ENCODE measurements at places on chromosomes 2 and 18.

GRCh38 chr2:241209271-241209670 is 20.8 kb downstream of the ANO7 start:
- no peak for DNase-seq

DNA sequence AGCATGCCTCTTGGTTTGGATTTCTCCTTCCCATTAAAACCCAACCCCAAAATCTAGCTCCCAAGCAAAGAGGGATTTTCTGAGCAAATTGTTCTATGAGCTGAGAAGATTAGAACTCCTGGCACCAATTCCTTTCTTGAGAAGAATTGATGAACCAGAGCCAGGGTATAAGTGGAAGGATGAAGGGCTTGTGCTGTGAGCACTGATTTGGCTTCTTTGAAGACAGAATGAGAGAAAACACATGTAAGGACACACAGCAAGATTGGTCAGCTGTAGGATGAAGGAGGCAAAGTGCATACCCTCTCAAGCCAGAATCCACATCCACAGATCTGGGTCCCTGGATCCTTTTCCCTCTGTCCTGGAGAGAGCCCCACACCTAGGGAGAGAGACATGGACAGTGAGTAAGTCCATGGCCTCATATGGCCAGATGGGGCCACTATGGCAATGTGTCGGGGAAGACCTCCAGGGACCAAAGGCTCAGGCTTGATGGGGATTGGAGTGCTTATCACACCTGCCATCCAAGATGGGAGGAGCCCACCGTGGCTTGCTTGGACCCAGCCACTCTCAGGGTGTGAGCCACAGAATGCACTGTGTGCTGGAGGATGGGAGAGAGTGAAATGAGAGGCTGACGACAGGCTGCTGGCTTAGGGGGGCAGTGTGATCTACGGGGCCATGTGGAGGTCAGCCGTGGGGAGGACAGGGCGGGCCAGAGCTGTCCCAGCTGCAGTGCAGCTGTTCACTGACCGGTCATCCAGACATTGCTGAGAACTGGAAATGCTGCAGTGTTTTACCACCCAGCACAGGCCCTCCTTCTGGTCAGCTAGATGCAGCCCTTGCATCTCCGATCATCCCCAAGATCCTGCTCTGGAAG is 339.8 kb downstream of the CYP26B1 start:
- peak; percentile 74 for DNase-seq

DNA sequence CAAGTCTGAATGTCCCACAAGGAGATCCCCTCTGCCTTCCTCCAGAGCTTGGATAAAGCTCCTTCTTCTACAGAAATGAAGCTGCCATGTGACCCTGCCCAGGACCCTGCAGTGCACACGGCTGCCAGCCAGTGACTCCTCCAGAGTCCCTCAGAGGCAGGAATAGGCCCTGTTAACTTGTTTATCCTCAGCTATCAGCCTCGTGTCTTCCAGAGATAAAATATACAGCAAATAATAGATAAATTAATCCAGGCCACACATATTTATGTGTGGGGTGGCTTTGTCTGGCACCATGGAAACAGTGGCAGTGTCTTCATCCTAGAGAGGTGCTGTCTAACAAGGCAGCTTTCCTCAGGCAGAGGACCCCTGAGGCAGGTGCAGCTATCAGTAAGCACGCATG is 66.7 kb downstream of the TMEM18 start:
- DNase-seq: no peak

- DNase-seq: no peak
These were observed 83.6 kb downstream of the MREG start for GRCh38 chr2:215929602-215930335.

DNA sequence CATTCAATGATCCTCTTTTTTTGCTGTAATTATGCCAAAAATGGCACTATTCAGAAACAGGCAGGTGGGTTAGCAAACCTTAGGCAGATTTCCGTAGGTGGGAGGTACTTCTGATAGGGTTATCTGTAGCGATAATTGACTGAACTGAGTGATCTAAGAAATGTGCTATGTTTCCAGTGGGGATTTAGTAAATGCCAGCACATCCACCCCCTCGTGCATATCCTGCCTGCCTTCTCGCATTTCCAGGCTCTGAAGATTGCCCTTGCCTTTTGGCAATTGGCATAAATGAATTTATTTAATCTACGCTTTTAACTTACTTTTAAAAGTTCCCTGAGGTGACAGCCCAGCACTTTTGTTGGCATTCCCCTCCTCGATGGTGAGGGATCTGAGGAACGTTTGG is 576 bp upstream of the FSHR start:
- no peak for DNase-seq

GRCh38 chr2:101109451-101110118 is 41.6 kb downstream of the TBC1D8 start:
- peak; percentile 59 for DNase-seq

- no peak for DNase-seq
These were observed 4.8 kb downstream of the ITPRIPL1 start for GRCh38 chr2:96329874-96330273.

GRCh38 chr2:98985905-98986666 is 50.1 kb upstream of the CRACDL start:
- DNase-seq: no peak

DNA sequence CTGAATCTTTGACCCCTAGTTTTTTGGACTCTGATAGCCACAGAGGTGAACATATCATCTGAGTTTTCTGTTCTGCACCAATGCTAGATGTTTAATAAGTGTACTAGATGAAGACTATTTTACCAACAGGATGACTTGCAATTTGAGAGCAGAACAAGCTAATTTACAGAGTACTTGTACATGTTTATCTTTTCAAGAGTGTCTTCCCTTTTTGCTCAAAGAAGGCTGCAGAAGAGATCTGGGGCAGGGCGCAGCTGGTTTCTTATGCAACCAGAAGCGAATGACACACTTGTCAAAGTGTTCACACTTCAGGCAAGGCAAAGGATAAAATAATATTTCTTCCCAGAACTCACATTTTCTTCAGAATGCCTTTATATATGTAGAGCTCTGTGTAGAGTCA is 86.0 kb downstream of the VWA3B start:
- no peak for DNase-seq

DNA sequence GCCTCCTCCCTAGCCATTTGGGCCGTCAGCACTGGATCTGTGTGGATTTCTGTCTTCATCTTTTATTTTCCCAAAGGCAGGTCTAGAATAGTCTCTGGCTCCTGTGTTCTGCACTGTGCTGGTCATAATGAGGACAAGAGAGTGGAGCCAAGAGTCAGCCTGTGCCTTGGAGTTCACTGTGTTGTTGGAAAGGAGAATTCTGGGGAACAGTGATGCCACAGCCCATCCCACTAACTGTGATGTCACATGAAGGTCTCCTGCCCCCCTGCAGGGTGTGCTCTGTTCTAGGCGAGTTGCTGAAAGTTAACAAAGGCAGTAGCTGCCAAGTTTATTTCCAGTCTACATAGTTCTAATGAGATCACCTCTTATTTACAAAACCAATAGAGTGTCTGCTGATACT is 248.5 kb downstream of the TPGS2 start:
- peak; percentile 36 for DNase-seq

DNA sequence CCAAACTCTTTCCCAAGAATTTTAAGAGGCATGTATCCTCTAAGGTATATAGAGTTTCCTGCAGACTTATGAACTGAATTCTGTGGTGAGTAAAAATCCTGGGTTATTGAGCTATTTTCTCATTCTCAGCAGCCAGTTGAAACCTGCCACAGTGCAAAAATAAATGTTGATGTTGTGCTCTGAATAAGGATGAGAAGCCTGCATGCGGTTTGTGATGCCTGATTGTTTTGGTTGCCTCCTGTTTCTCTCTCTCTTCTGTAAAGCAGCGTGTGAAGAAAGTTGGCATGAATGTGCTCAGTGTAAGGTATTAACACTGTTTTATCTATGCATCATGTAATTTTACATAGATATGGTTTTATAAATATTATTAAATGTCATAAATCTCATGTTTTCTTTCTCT is 452.6 kb downstream of the CDH2 start:
- no peak for DNase-seq

- DNase-seq: peak; percentile 63
These were observed 179.1 kb downstream of the ZFP36L2 start for GRCh38 chr2:43047187-43047780.

DNA sequence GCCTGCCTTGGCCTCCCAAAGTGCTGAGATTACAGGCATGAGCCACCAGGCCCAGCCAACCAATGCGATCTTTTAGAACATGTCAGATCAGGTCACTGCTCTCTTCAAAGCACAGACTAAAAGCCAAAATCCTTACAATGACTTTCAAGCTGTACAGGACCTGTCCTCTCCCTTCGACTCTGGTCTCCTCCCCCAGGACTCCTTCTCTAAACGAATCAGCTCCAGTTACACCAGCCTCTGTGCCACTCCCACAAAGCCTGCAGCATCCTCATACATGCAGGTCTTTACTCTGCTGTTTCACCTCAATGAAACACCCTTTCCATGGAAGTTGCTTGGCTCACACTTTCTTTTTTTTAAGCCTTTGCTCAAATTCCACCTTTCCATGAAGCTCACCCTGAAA is 436.0 kb downstream of the METTL4 start:
- DNase-seq: no peak

DNA sequence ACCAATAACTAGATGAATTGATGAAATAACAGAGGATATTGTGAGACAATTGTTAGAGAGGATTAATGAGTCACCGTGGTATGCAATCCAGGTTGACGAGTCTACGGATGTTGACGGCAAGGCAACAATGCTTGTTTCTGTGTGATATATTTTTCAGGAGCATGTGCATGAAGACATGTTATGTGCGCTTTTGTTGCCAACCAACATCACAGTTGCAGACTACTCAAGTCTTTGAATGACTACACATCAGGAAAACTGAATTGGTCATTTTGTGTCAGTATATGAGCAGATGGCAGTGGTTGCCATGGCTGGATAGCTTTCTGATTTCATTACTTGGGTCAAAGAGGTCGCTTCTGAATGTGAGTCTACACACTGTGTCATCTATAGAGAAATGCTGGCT is 96.8 kb upstream of the CRACDL start:
- DNase-seq: no peak

- peak; percentile 53 for DNase-seq
These were observed 212.1 kb downstream of the ARL6IP6 start for GRCh38 chr2:152930501-152930900.

GRCh38 chr2:20585710-20586594 is 64.9 kb downstream of the HS1BP3 start:
- peak; percentile 51 for DNase-seq

- no peak for DNase-seq
These were observed 235.9 kb upstream of the BOD1L2 start for GRCh38 chr18:56910967-56911366.

- DNase-seq: no peak
These were observed 33.5 kb upstream of the DAPL1 start for GRCh38 chr2:158761621-158762020.

GRCh38 chr18:46343456-46343855 is 239.3 kb downstream of the HAUS1 start:
- DNase-seq: no peak

- no peak for DNase-seq
These were observed 55.1 kb upstream of the EML4 start for GRCh38 chr2:42114091-42114490.

DNA sequence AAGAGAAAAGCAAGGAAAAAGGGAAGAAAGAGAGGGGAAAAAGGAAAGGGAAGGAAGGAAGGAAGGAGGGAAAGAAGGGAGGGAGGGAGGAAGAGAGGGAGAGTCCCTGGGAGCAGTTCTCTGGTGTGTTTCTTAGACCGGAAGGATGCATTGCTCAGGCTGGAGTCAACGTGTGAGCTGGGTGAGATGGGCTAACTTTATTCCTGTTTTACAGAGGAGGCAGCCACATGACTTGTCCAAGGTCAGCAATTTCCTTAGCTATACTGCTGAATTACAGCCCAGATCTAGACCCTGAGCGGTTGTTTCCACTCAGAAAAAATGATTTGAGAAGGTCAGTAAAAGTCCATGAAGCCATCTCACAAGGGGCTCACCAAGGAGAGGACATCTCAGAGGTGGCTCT is 86.6 kb upstream of the APCDD1 start:
- DNase-seq: no peak

DNA sequence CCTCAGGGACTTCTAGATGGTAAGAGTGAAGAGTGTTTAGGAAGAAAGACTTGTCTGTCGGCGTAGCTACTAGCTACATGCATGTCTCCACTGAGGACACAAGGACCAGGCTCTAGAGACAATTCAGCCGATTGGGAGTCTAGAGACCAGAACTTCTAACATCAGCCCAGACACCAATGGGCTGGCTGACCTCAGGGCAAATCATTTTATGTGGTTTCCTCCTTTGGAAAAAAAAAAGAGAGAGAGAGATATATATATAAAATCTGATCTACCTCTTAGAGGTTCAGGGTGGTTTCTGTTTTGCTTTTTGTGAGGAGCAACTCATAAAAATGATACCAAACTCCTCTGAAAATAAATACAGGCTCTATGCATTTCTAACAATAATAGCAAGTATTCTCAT is 212.8 kb downstream of the BCL2 start:
- DNase-seq: no peak

DNA sequence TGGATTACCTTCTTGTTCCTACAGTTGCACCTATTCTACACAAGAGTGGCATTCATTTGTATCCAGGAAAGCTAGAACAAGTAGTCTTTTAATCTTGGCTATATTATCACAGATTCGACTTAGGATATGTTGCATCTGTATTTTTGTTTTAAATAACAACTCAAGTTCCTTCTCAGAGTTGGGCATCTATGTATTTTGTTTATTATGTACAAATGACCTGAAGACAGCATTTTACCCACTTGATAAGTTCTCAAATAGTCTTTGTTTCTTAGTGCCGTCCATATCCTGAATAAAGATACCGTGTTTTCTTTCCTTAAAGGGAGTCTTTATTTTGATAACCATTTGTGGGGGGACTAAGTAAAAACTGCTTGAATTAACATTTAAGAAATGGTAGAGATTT is 2.9 kb downstream of the ITPRID2 start:
- no peak for DNase-seq

- peak; percentile 68 for DNase-seq
These were observed at the start of gene NOL4 for GRCh38 chr18:34224423-34225217. NOL4 (minus strand) TSS chr18:34224913; CDS start chr18:34223253, 1,660 bp downstream.

DNA sequence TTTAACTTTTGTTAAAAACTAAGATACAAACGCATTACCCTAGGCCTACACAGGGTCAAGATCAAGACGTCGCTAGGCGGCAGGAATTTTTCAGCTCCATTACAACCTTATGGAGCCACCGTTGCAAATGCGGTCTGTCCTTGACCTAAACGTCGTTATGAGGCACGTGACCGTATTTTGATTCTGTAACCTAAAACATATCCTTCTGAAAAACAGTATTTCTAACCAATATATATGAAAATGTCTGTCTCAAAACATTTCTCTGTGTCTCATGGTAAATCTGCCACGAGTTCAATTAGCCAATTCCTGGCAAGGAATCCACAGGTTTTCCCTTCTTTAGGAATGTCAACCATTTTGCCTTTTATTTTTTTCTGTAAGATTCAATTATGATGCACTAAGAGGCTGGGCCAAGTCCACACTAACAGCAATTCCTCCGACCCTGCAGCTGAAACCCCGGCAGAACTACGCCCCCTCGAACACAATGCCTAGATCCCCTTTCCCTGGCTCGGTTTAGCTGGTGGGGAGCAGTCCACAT is 1.7 kb downstream of the RTN4 start:
- peak; percentile 61 for DNase-seq

GRCh38 chr2:237315829-237316225 is 98.1 kb downstream of the COL6A3 start:
- no peak for DNase-seq

Measured in muscle of back (tissue), 13 donors.